Stimulated activated CD8-positive, alpha-beta memory T cell treated with anti-CD3 and anti-CD28 coated beads, Interleukin-4, amount 100 ng/mL, for 24 hours (primary cell): ENCODE measurements at places on chromosomes 3 and 15.

DNA sequence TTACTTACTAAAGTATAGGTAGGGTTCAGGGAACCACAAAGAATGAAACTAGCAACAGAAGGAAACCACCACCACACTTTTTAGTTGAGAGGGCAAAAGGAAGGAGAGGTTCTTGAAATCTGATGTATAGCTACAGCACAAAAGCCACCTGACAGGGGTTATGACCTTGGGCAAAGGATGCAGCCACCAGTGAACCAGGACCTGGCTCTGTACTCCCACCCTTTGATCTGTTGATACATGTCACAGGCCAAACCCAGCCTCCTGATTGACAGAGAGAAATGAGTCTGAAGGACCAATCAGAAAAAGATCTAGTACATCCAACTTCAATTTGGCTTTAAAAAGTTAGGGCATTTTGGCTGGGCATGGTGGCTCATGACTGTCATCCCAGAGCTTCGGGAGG, 20.0 kb upstream of the BLM start:
- DNase-seq: no peak

DNA sequence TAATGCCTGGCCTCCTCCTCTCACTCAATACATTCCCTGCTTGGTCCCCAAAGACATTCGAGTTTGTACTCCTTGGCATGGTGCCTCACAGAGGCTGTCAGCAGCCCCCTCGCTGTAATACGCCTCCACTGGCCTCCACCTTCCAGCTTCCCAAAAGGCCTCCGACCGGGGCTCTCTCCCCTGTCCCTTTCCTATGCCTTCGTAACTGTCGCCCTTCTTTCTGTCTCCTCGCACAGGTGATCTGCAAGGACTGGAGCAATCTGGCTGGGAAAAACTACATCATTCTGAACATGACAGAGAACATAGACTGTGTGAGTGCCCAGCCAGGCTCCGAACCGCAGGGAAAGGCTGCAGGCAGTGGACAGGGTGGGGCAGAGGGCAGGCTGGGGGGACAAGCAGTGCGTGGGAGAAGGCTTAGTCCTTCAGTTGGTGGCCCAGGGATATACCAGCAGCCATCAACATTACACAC, 10.7 kb upstream of the ABTB1 start:
- no peak for DNase-seq

- DNase-seq: no peak
These were observed 122.1 kb downstream of the AQP9 start for GRCh38 chr15:58260205-58260724.

DNA sequence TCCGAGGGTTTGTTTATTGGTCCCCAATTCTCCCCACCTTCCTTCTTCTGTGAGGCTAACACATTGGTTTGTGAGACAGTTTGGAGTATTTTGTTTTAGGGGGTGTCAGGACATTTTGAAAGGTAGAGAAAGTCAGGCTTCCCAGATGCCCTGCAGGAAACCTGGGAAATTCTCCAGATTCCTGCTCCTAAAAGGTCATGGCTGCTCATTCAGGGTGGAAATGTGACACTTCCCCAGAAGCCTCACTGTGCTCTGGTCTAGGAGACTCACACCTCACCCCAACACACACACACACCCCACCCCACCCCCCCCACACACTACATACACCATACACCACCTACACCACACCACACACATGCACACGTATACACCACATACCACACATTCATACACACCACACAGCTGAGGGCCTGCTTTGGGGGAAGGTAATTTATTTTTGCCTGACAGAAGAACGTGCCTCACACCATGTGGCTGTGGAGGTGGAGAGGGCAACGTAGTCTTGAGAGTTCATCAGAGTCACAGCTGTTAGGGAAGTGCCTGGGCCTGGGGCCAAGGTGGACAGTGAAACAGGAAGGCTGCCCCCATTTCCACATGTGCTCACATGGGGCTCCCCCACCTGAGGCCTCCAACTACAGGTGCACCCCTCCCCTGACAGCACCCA, 40.4 kb upstream of the LIMD1 start:
- DNase-seq: no peak

GRCh38 chr15:77001966-77002365, 7.0 kb downstream of the PSTPIP1 start:
- no peak for DNase-seq

GRCh38 chr15:48856942-48857341, 21.0 kb upstream of the EID1 start:
- no peak for DNase-seq

DNA sequence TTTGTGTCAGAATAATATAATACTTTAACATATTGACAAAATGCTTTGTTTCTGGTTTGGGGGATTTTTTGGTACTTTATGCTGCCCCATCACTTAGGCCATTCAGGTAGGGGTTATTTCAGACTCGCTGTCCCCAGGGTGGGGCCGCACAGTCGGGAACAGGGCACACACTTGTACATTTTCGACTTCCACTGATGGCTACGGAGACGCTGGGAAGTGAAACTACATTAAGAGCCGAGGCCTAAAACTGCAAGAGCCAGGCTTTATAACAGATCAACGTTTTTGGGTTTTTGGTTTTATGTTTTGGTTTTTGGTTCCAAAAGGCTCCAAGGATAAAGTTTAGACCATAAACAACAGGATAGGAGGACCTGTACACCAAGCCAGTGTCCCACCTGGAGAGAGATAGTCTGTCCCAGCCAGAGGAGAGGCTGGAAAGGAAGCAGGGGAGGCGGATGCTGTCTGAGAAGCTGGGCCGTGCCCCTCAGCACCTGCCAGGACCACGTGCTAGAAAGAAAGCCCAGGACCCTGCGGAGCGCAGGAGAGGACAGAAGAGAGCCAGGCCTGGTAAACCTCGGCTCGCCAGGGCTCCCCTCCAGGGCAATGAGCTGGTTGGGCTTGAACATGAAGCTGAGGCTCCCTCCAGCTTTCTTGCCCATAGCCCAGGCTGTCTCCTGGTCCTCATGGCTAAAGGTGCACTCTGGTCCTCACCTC, 111.7 kb downstream of the CHSY1 start:
- DNase-seq: no peak

DNA sequence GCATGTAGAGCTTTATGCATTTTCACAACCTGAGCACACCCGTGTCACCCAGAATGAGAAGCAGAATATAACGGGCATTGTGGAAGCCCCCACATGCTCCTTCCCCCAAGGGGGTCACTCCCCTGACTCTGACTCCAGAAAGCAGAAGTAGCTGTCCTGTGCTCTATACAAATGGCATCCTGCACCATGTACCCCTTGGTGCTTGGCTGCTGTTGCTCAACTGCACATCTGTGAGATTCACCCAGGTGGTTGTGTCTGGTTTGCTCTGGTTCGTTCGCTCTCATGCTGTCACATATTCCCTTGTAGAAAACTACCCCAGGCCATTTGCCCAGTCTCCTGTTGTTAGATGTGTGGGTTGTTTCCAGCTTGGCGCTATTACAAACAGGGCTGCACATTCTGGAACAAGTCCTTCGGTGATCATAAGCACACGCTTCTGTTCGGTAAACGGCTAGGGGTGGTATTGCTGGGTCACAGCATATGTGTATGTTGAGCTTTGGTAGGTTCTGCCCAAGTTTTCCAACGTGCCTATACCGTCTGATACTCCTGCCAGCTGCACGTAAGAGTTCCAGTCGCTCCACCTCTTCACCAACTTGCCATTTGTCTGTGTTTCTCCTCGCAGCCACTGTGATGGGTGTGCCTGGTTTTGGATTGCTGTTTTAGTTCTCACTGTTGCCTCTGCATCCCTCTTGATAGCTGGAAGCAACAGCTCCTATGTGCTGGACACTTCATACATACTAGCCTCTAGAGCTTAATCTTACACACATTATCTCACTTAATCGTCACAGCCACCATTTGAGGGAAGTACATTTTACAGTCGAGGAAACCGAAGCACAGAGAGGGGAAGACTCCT, 65.4 kb upstream of the SLC6A6 start:
- no peak for DNase-seq

DNA sequence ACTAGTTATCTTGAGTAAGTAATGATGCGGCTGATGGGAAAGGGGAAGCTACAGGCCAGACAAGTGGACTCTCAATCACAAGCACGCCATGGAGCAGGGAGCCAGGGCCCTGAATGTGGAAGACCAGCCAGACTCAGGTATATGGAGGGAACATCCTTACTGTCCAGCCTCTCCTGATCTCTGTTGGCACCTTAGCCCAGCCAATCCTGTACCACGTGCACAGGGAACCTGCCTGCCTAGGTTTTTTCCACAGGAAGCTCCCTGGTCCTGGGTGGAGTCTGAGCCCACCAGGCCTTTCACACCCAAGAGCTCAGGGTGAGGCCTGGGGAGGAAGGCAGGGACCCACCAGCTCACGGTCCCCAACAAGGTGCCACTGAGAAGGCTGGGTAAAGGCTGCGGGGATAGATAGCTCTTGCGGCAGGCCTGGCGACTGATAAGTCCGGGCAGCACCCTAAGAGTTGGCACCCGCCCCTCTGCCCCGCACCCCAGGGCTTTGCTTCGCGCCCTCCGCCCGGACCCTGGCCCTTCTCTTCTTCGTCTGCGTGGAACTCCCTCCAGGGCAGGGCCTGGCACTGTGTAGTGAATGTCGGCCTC, 933 bp upstream of the APEH start:
- DNase-seq: no peak

GRCh38 chr3:129756871-129757270, 136.6 kb downstream of the TMCC1 start:
- DNase-seq: no peak
